Activated T-cell treated with anti-CD3 and anti-CD28 coated beads, Interleukin-2, amount 50 U/mL, for 4 hours (primary cell): ENCODE measurements at places on chromosomes 2 and 18. TPM values are rescaled to one million over a fixed set of nuclear protein-coding genes. Genes with fewer than 3 reads are reported as not detected.

GRCh38 chr2:126496493-126496892 lies 159.5 kb upstream of the GYPC start:
- no peak for DNase-seq

SNORC gene
- total RNA-seq = 1.4 TPM

DNA sequence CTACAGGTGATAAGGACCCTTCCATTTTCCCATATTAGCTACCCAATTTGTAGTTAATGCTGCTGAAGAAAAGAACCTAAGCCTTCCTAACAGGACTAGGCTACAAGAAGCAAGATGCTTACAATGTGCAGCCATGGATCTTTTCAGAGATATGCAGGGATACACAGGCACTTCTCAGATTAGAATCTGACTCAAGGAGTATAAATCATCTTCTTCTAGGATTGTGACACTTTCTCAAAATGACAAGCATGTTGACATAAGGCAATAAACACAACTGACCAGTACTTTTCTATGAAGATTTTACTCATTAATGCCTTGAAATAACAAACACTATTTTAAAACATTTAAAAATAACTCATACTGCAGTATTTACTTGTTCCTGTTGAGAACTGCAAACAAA lies 127.9 kb upstream of the ACVR2A start:
- DNase-seq = no peak

HIBCH gene
- 17.6 TPM for total RNA-seq

DYTN gene
- total RNA-seq = not detected

DNA sequence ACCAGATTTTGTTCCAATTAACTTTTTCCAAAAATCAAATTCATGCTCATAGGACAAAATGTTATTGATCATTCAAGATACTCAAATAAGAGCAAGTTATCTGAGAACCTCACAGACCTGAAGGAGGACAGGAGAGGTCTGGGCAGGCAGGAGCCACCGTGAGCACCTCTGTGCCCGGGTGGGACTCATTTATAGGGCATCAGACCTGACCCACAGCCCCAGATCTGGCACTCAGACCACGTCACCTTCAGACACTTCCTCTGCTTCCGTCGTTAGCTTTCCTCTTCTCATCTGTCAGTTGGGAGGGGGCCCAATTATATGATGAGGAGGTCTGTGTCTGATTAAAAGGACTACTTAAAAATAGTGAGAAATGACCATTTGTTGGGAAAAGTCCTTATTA lies 169.4 kb downstream of the EIPR1 start:
- no peak for DNase-seq

DNA sequence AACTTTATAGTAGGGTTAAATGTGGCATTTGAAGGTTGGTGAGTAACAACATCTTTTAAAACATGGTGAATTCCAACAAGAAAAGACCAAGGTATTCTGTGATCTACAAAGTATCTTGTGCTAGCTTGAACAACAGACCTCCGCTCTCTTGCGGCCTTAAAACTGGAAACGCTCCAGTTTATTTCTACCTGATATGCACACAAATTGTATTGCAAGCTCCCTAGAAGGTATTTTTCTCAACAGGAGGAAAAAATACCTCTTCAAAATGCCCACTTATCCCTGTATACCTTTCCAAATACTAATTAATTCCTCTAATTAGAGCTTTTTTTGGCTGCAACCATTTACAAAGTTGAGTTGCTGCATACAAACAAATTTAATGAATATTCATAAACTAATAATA lies 69.5 kb downstream of the KCNH7 start:
- DNase-seq = no peak

DNA sequence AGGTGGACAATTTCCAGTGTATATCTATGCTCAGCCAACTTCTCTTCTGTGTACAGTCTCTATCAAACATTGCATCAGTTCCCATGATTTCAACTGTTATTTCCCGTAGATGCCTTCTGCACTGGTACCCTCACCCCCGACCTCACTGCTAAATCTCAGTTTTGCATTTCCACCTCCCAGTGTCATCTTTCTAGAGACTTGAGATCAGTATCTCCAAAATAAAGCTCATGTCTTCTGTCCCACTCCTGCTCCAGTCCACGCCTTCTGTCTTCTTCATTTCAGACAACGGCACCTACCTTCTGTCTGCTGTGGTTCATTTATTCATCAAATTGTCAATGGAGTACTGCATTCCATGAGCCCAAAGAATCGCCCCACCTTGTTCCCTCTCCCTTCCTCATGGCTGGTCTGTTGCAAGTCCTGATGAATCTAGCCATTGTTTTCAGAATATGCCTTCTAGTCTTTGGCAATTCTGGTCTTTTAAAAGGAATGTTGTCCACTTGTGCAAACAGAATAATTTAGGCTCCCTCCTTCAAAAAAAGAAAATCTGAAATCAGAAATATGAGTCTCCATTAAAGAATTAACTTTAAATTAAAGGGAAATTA lies 23.3 kb upstream of the NPAS2 start:
- DNase-seq = no peak

DNA sequence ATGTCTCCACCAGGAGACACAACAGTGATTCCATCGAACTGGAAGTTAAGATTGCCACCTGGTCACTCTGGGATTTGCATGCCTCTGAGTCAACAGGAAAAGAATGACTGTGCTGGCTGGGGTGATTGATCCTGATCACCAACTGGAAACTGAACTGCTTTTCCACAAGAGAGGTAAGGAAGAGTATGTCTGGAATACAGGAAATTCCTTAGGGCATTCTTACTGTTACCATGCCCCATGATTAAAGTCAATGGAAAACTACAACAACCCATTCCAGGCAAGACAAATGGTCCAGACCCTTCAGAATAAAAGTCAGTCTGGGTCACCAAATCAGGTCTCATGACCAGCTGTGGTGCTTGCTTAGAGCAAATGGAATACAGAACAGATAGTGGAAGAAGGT lies 12.0 kb upstream of the DDX1 start:
- no peak for DNase-seq

NEURL3 gene
- total RNA-seq = 0.26 TPM

UGT1A4 gene
- not detected for total RNA-seq

DNA sequence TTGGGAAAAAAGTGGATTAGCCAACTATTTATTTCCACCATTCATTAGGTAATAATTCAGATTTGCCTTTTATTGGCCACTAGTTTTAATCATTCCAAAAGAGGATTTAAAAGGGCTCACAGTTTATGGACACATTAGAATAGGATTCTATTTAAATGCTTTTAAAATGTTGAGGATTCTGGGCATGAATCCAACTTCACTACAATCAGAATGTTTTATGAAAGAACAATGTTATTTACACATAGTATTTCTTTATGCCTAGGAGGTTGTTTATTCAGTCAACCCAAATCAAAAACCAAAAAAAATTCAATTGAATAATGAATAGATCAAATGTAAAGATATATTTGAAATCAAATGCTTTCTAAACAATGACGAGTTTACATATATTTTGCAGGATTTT lies 232.2 kb downstream of the GULP1 start:
- DNase-seq = no peak

MSTN gene
- not detected for total RNA-seq

DNA sequence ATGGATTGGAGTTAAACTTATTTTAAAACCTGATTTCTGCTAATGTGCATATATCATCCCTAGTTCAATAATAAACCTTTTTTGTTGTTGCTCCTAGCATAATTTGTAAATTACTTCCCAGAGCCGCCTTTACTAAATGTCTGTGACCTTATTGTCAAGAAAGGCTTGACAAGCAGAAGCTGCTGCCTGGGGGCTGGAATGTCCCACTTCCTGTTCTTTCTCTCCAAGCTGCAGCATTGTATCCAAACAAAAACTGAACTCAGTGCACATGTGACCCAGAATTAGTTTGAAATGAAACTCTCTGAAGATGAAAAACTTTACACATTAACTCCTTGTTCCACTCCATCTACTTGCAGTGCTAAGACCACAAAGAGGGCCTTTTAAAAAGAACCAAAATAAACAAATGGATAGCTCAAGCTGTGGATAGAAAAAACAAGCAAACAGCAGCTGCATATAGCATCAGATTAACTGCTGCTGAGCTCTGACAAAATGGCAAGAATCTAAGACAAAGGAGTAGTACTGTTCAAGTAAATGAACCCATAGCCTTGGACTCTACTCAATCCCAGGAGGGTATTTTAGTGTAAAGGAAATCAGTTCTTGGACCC lies 99.8 kb upstream of the NEUROD1 start:
- DNase-seq = no peak

DNA sequence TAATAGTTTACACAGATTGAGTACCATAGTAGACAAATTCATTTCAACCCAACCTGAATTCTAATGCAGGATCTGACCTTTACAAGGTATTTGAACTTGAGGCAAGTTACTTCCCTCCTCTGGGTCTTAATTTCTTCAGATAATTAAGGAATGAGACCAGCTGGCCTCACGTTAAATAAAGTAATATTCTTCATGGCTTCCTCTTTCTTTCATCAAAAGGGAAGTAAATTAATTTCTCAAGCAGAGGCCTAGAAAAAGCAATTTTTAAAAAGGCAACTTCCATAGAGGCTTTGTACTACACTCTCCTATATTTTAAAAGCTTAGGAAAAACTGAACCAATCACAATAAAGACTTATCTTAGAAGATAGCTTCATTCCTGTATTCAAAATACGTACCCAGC lies 109.2 kb downstream of the EXOC6B start:
- no peak for DNase-seq

DNA sequence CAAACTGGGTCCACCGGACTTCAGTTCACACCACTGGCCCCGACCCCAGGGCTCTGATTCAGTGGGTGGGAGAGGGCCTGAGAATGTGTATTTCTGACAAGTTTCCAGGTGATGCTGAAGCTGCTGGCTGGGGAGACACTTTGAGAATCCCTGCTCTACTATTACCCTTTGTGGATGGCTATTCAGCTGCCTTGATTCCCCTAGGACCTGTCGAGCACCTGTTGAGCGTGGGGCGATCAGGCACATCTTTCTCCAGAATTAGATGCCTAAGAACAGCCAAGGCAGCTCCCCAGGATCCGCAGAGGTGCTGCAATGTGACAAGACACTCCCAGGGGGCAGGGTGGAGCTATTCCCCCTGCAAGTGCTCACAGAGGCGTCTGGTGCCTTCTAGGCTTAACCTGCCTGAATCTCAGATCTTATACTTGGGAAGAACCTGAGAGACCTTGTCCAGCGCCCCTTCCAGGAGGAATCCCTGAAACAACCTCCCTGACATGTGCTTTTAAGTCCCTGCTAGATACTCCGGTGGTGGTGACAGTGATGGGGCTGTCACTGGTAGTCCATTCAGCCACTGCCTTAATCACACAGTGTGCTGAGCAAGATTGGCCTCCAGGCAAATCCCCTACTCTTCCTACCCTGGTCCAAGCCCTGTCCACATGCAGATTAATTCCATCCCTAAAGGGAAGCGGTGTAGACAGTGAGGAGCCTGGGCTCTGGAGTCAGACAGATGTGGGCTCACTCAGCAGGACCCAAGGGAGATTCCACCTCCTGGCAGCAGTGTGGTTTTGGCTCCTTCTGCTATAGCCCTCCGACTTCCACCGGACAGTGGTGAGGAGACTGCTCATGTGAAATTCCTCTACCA lies 43.4 kb upstream of the OTOF start:
- DNase-seq = no peak

DNA sequence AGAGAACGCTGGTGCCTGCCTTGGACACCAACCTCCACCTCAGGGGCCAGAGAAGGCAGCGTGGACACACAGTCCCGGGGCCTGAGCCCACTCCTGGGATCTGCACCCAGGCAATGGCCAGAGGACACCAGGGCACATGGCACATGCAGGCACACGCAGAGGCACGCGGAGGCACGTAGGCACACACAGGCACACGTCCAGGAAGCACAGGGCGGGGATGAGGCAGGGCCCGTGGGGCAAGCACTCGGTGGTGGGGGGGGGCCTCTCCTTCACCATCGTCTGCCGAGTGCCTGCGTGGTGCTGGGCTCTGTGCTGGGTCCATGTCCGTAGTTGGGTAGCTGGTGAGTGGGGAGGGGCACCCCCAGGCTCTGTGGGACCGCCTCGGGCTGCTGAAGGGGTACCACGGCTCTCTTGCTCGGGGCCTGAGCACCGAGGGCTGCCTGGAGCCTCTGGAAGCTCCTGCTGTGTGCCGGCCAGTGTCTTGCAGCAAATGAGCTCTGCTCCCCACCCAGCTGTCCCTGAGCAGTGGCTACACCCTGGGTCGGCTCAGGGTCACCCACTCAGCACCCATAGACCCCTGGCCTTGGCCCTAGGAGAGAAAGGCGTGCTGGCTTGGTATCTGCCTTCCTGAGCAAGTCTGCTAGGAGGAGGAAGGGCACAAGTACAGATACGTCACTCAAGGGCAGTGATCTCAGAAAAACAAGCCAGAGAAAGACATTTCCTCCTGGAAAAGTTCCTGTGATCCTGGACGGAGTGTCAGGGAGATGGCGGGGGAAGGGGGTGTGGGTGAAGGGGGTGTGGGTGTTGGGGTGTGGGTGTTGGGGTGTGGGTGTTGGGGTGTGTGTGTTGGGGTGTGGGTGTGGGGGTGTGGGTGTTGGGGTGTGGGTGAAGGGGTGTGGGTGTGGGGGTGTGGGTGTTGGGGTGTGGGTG lies 26.4 kb downstream of the RTP5 start:
- peak; percentile 10 for DNase-seq

GRCh38 chr2:234951664-234952269 lies at the start of gene SH3BP4:
TSS of gene SH3BP4 (plus strand) at chr2:234952017. CDS start at chr2:235035003, 82,986 bp downstream.
- no peak for DNase-seq

DNA sequence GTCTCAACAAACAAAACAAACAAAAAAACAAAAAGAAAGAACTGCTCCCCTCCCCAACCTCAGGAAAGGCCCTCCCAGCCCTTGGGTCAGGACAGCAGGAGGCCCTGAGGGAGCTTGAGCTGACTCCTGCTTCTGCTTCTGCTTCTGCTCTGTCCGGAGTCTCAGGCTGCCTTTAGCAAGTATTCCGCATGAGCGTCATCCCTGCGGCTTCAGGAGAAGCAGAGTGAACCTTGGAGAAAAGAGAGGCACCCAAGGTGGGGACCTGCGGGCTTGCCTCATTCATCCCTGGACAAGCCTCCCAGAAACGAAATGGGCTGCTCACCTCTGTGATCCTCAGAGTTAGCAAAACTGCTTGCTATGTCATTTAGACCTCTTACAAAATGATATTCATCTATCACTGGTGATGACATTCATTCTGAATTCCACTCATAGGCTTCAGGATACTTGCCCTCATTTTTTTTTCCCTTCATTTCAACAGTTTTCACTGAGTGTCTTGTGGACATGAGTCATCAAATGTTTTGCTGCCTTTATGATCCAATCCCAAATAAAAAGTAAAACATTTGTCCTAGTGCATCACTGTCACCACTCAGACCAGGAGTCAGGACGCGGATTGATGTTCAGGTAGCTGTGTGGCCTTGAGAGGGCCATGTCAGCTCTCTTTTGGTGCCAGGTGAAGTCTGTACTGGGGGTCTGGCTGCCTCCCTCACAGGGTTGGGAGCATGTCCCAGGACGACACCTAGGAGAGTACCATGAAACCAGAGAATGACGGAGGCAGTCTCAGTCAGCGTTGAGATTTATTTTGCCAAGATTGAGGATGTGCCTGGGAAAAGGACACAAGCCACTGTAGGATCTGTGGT lies 51.7 kb downstream of the IMPA2 start:
- no peak for DNase-seq

DNA sequence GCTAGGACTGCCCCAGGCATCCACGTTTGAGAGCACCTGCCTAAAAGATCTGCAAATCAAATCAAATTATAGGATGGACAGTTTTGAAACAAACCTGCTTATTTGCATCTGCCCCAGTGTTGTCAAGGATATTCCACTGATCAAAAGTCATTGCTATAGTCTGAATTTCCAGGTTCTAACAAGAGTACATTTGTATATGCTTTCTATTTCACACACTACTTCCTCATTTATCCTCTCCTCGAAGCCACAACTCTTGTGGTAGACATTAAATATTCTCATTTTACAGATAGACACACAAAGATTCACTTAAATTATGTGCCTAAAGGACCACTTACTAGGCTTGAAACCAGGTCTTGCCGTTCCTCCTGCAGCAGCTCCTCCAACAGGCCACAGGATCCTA lies 11.9 kb upstream of the TET3 start:
- no peak for DNase-seq
